ENCODE measurements at places on chromosomes 12 and 14.

- peak; percentile 90 for DNase-seq
Observed at GRCh38 chr14:55123101-55123500, 6.0 kb upstream of the LGALS3 start.

- no peak for DNase-seq
Observed at GRCh38 chr14:92942136-92942535, 19.2 kb downstream of the CHGA start.

DNA sequence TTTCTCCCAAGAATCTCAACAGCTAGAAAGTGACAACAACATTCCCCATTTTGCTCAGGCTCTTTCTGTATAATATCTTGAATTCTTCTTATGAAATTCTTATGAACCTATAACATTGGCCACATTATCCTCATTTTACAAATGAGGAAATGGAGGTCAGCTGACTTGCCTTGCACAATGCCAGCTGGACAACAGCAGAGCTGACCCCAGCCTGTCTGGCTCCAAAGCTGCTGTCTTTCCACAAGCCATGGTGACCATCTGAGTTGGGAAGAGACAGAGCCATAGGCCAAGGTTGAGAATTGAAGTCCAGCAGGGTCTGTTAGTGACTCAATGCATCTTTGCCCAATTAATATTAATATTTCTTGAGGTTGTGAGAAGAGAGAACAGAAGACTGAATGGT is 87.3 kb downstream of the KSR2 start:
- DNase-seq: no peak

GRCh38 chr14:74605531-74606223 is 6.4 kb downstream of the LTBP2 start:
- no peak for DNase-seq

DNA sequence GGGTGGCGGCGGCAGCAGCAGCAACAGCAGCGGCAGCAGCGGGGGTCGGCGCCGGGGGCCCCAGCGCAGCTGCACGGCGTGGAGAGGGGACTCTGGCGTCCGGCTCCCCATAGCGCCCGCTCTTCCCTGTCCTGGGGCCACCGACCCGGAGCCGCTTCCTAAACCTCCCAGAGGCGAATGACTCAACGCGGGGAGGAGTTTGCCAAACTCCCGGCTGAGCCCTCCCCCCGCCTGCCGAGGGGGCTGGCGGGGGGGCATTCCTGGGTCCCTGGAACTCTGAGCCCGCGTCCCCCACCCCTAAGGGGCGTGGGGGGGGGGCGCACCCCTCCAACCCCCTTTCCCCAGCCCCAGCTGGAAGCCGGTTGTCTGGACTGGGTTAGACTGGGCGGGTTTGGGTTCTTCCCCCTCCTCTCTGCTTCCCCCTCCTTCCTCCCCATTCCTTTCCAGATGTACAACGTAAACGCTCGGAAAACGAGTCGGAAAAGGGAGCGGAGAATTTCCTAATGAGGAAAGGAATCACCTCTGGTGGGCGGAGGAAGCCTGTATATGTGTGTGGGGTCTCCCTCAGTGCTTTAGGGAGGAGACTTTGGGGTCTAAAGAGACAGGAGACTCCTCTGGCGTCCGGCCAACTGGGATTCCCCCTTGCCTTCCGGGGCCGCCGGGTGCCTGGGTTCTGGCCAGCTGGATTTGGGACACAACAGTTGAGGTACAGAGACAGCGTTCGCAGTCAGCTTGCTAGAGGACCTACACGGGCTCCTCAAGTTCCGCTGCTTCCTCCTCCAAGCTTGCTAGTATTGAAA is at the start of gene ITGA5:
TSS of gene ITGA5 (minus strand) at position 179 of the 800 bp plus-strand sequence. CDS start at position 111, 68 bp downstream.
- DNase-seq: peak; percentile 71

DNA sequence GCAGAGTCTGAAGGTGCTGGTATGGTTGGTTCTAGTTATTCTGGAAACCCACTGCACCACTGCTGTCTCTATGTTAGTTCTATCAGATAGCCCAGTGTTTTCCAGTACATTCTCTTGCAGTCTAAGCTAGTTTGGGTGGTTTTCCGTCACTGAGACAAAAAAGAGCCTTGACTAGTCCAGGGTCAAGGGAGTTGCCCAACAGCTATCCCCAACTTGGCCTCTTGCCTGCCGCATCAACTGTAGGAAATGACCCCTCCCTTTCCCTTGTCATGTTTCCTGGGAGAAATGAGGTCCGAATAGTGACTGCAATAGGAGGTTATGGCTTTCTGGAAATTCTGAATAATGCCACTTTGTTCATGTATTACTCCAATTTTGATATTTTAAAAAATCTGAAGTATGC is 160.4 kb downstream of the EFCAB11 start:
- DNase-seq: no peak

- no peak for DNase-seq
Observed at GRCh38 chr14:95895720-95896119, 19.1 kb downstream of the TUNAR start.

DNA sequence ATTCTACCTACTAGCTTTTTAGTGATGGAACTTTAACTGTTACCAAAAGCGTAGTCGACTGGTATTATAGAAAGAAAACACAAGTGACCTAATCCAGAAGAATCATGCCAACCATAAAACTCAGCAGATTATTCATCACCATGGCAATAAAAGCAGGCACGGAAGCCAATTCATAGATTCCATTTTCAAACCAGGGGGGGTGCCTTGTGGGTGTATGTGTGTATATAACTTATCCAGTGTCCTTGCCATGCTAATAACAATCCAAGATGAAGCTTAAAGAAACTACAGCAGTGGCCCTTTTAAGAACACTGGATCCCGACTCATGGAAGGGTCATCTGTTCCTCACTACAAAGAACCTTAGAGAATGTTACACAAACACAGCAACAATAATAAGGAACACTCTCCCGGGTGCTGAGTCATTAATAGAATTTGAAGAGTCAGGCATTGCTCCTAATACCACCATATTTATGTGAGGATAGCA is 61.0 kb downstream of the EPS8 start:
- DNase-seq: peak; percentile 85

Measured in iris pigment epithelial cell (primary cell).